Central memory CD8-positive, alpha-beta T cell (primary cell): ENCODE measurements at places on chromosomes 5 and 9.
A peak's percentile ranks its signal among the peaks of the same experiment; 100 is the strongest.

GRCh38 chr5:166595274-166595951, 1696.0 kb upstream of the WWC1 start:
- no peak overlapping the region for H3K4me3 ChIP-seq
- no peaks in the 10 kb centered on the region for H3K36me3 ChIP-seq
- DNase-seq: no peak
- no peaks in the 10 kb centered on the region for H3K4me1 ChIP-seq

GRCh38 chr9:109992293-109992692, 212.3 kb downstream of the PALM2AKAP2 start:
- DNase-seq: no peak
- H3K4me1 ChIP-seq: no peaks in the 10 kb centered on the region
- H3K4me3 ChIP-seq: no peak overlapping the region
- no peak overlapping the region for H3K27ac ChIP-seq
- no peaks in the 10 kb centered on the region for H3K36me3 ChIP-seq
- peaks cover 19% of the 10 kb centered on the region for H3K27me3 ChIP-seq

GRCh38 chr5:15070907-15071306, 199.3 kb upstream of the ANKH start:
- no peak for DNase-seq
- H3K36me3 ChIP-seq: no peaks in the 10 kb centered on the region
- H3K27ac ChIP-seq: no peak overlapping the region
- peaks cover 40% of the 10 kb centered on the region for H3K27me3 ChIP-seq
- no peak overlapping the region for H3K4me3 ChIP-seq

- no peaks in the 10 kb centered on the region for H3K36me3 ChIP-seq
- DNase-seq: no peak
- no peak overlapping the region for H3K27ac ChIP-seq
Observed at GRCh38 chr5:89342106-89342876, 459.3 kb upstream of the MEF2C start.

GRCh38 chr5:167305591-167306213, 985.7 kb upstream of the WWC1 start:
- H3K36me3 ChIP-seq: no peaks in the 10 kb centered on the region
- H3K27ac ChIP-seq: no peak overlapping the region
- H3K4me1 ChIP-seq: no peaks in the 10 kb centered on the region
- H3K27me3 ChIP-seq: no peaks in the 10 kb centered on the region
- DNase-seq: no peak
- H3K4me3 ChIP-seq: no peak overlapping the region

GRCh38 chr9:113620377-113621161, 157.0 kb downstream of the RGS3 start:
- no peak overlapping the region for H3K27ac ChIP-seq
- no peak overlapping the region for H3K4me3 ChIP-seq
- H3K36me3 ChIP-seq: no peaks in the 10 kb centered on the region
- peaks cover 34% of the 10 kb centered on the region for H3K27me3 ChIP-seq
- DNase-seq: no peak

DNA sequence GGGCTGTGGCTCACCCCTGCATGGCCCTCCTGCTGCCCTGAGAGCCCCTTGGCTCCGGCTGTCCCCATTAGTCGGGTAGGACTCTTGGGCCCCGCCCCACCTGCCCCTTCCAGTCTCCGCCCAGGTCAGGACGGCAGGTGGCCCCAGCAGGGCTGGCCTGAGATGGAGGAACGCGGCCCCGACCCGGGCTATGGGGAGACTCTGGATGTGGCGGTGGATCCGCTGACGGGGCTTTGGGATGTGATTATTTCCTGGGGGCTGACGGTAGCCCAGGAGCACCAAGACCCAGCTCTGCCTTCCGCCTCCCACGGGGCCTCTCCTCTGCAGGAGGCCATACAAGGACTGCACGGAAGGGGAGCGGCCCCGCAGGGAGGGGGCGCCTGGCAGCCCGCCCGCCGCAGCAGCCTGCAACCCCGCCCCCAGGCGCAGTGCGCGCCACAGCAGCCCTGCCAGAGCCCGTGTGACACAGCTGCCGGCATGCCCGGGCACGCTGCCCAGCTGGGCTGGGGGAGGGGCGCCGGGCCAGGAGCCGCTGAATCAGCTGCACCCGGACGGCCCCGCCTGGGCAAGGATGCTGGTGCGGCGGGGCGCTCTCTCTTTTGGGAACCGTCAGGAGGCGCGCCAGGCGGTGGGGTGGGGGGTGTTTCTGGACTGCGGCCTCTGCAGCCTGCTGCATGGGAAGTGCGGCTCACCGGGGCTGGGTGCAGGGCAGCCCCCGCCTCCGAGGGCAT, 9.2 kb downstream of the TMEM250 start:
- H3K4me3 ChIP-seq: peak overlapping the region; percentile 84
- peak overlapping the region; percentile 46 for H3K27ac ChIP-seq
- peaks cover 7% of the 10 kb centered on the region for H3K36me3 ChIP-seq
- DNase-seq: peak; percentile 87
- no peaks in the 10 kb centered on the region for H3K27me3 ChIP-seq
- H3K4me1 ChIP-seq: peaks cover 47% of the 10 kb centered on the region

DNA sequence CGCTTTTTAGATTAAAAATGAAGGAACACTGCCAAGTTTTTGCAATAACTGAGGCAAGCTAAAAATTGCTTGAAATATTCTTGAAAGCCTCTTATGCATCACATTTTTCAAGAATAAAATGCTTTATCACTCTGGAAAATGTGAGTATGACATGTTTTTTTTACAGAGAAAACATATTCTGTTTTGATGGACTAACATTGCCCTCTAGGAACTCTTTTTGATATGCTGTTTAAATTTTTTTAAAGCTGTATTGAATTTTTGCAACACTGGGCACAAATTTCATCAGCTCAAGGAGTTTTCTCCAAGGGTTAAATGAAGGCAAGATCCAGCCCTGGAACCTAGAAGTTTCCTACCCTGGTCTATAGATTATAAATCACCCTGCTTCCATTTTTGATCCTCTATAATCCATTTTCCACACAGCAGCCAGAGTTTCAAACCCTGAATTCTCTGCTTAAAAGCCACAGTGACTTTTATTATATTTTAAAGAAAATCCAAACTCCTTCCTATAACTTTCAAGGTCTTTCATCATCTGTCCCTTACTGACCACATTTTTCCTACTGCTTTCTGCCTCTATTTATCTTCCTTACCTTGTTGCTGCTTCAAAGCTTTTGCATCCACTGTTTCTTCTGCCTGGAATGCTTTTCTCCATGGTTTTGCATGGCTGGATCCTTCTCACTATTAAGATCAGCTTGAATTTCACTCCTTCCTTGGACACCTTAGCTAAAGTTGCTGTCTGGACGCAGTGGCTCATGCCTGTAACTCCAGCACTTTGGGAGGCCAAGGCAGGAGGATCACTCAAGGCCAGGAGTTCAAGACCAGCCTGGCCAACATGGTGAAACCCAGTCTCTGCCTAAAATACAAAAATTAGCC, 60.9 kb downstream of the IL31RA start:
- DNase-seq: no peak
- peaks cover 2% of the 10 kb centered on the region for H3K36me3 ChIP-seq

DNA sequence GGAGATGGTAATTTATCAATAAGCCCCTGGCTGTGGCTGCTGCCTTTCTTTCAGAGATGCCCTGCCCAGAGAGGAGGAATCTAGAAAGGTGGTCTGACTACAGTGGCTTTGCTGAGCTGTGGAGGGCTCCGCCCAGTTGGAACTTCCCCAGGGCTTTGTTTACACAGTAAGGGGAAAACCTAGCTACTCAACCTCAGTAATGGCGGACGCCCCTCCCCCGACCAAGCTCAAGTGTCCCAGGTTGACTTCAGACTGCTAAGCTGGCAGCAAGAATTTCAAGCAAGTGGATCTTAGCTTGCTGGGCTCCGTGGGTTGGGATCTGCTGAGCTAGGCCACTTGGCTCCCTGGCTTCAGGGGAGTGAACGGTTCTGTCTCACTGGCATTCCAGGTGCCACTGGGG, 865.4 kb upstream of the ACO1 start:
- no peak overlapping the region for H3K4me3 ChIP-seq
- DNase-seq: no peak
- no peaks in the 10 kb centered on the region for H3K4me1 ChIP-seq
- peaks cover 1% of the 10 kb centered on the region for H3K36me3 ChIP-seq
- no peak overlapping the region for H3K27ac ChIP-seq
- no peaks in the 10 kb centered on the region for H3K27me3 ChIP-seq

GRCh38 chr9:98429613-98430012, 174.2 kb upstream of the TBC1D2 start:
- no peak overlapping the region for H3K27ac ChIP-seq
- DNase-seq: no peak
- no peaks in the 10 kb centered on the region for H3K36me3 ChIP-seq
- H3K4me3 ChIP-seq: no peak overlapping the region

- no peak overlapping the region for H3K4me3 ChIP-seq
- H3K4me1 ChIP-seq: no peaks in the 10 kb centered on the region
- no peak overlapping the region for H3K27ac ChIP-seq
- H3K27me3 ChIP-seq: peaks cover 33% of the 10 kb centered on the region
- no peaks in the 10 kb centered on the region for H3K36me3 ChIP-seq
Observed at GRCh38 chr9:133252301-133253020, 22.5 kb downstream of the ABO start.

DNA sequence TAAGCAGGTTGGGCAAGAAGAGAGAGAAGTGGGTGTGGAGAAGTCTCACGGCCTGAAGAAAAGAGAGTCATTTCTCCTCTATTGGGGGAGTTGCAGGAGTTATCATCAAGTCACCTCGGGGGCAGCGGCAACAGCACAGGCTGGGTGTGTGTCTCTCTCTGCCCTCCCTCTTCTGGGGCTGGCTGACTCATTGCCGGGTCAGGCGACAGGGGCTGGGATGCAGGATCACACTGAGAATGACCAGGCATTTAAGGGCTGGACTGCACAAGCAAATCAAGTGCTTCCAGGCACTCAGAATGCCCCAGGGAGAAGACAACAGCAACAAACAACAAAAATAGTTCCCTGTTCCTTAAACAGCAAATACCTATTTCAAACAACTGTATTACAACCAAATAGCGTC, 6.3 kb upstream of the EQTN start:
- no peak for DNase-seq
- no peaks in the 10 kb centered on the region for H3K4me1 ChIP-seq
- no peaks in the 10 kb centered on the region for H3K36me3 ChIP-seq
- H3K4me3 ChIP-seq: no peak overlapping the region
- no peak overlapping the region for H3K27ac ChIP-seq

DNA sequence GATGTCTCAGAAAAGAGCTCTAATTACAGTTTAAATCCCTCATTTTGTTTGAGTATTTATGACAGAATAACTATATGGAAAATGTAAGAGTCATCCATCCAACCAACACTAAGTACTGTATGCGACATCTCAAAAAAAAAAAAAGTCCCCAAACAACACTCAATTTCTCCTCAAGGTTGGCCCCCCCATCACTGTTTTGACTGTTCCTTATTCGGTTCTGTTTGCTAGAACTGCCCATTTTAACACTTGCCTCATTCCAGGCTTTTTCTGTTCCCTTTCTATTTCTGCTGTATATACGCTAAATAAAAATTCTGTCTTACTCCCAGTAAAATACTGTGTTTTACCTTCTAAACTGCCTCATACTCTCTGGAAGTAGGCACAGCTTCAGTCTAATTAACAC, 25.2 kb downstream of the GLDC start:
- no peak for DNase-seq
- H3K4me3 ChIP-seq: no peak overlapping the region
- H3K4me1 ChIP-seq: no peaks in the 10 kb centered on the region
- peaks cover 33% of the 10 kb centered on the region for H3K27me3 ChIP-seq

DNA sequence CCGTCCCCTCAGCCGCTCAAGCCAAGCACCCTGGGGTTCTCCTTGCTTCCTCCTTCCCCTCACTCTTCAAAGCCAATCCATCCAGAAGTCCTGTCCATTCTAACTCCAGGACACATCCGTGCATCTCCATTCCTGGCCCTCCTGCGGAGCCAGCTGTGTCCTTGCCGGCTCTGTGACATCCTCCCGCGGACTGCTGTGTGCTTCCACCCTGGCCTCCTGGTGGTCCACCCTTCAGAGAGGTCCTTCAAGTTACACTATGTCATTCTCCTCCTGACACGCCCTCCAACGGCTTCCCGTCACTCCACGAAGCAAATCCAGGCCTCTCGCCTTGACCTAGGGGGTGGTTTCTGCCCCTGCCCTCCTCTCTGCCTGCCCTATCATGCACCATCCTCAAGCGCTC, 13.0 kb upstream of the SCGB3A1 start:
- H3K27me3 ChIP-seq: no peaks in the 10 kb centered on the region
- H3K36me3 ChIP-seq: peaks cover 4% of the 10 kb centered on the region
- H3K4me1 ChIP-seq: peaks cover 7% of the 10 kb centered on the region
- no peak overlapping the region for H3K27ac ChIP-seq
- no peak for DNase-seq
